Activated T-cell treated with anti-CD3 and anti-CD28 coated beads, Interleukin-2, amount 50 U/mL, for 48 hours (primary cell): ENCODE measurements at places on chromosomes 13 and 19.
A peak's percentile ranks its signal among the peaks of the same experiment; 100 is the strongest.

DNA sequence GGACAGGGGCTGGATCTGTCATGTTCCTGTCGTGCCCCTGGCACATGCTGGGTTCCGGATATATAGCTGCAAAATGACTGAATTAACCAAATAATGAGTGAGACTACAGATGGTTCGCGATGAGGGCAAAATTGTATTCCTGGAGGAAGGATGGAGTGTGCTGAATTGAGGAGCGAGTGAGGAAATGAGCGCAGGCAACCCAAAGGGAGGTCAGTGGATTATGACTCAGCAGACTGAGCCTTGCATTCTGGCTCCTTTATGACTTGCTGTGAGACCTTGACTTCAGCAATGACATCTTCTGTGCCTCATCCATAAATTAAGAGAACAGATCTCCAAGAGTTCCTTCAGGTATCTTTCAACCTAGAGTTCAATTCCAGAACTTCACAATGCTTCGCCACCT, 115.0 kb upstream of the CLDN10 start:
- no peak for DNase-seq

GRCh38 chr19:44725251-44725650, 23.3 kb upstream of the BCL3 start:
- DNase-seq: no peak

DNA sequence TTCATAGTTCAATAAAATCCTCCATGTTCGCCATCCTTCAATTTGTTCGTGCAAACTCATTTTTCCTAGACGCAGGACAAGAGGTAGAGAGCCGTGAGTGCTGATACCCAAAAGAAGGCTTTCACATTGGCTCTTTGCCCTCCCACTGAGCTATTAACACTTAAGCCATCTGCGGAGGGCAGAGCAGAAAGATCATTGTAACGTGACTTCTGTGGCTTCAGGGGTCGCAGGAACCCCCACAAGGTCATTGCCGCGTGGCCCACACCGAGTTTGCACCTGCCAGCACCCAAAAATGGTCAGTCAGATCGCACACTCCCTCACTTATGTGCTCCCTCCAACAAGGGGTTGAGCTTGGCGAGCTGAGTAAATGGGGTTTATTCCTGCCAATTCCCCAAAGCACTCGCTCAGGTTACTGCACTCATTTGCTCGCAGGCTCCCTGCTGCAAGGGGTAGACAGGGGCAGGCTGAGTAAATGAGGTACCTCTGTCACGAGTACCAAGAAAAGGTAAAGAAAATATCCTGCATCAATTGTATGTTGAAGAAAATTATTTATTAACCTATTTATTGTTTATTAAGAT, 144.1 kb downstream of the PRR20E start:
- DNase-seq: no peak

GRCh38 chr19:42926781-42927180, 9.1 kb upstream of the PSG6 start:
- DNase-seq: no peak

- no peak for DNase-seq
Observed at GRCh38 chr13:24223341-24224231, 63.1 kb downstream of the SPATA13 start.

DNA sequence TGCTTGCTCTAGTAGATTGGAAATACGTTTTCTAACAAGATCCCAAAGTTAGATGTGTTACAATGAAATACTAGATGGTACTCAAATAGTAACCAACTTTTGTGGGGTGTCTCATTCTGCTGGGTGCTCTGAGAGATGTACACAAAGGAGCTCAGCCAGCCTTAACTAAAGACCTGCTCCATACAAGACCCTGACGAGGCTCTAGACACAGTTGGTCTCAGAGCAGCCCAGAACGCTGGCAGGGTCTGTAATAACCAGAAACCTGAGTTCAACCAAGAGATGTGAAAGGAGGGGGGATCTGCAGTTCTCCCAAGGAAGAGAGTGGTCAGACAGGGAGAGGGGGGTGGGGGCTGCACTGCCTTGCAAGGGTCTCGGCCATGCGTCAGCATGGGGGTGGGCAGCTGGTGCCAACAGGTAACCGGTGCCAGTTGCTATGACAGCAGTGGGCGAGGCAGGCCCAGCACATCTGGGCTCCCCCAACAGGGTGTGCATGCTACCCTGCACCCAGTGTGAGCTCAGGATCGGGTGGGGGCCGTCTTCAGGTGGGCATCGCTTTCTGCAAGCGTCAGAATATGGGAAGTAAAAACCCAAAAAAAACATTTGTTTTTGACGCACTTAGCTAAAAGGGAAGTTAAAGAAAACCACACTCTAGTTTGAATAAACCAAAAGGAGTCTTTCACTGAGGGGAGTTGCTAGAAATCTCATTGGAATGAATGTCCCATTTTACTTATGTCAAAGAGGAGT, 68.0 kb upstream of the GPR183 start:
- DNase-seq: no peak

GRCh38 chr13:48066310-48066989, 28.5 kb downstream of the MED4 start:
- DNase-seq: no peak

DNA sequence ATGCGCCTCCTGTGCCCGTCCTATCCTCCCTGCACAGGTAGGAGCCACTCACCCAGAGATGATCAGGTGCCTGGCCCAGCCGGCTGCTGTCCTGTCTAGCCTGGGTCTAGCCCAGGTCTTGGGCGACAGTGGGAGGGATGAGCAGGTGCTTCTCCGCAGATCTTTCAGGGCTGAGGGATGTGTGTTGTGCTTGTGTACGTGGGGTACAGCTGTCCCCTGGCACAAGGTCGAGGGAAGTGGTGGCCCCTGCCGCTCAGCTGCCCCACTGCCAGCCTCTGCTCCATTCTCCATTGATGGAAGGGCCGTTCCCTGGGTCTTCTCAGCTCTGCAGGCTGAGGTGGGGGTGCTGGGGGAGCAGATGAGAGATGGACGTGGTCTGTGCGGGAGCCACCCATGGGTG, 13.0 kb downstream of the WTIP start:
- no peak for DNase-seq

DNA sequence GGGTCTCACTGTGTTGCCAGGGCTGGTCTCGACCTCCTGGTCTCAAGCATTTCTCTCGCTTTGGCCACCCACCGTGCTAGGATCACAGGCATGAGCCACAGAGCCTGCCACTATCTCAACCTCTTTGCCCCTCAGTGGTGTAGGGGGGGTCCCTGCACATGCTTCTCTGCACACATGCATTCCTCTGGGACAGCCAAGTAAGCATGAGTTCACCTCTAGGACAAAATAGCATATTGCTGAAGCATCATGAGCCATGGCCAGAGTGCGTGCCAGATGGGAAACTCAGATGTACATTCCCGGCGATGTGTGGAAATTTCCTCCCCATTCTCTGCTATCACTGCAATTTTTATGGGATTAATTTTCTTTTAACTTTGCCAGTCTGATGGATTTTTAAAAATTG, 23.1 kb downstream of the CHAF1A start:
- DNase-seq: no peak

GRCh38 chr19:53898636-53899341, 10.3 kb upstream of the CACNG7 start:
- DNase-seq: peak; percentile 27

DNA sequence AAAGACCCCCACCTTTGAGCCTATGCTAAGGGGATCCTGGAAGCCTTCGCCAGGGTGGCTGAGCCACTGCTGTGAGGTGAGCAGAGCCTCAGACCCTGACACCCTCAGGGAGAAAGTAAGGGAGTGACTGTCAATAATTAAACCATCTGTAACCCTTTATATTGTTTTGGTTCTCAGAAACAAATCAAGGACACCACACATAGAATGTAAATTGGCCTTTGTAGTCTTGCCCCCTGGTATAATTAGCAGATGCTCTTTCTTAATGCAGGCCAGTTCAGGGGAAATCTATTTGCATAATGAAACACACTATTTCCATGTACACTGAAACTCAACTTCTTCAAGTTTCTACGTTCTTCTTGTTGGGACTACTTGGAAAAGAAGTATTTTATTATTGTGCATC, 127.7 kb upstream of the EDNRB start:
- DNase-seq: no peak

DNA sequence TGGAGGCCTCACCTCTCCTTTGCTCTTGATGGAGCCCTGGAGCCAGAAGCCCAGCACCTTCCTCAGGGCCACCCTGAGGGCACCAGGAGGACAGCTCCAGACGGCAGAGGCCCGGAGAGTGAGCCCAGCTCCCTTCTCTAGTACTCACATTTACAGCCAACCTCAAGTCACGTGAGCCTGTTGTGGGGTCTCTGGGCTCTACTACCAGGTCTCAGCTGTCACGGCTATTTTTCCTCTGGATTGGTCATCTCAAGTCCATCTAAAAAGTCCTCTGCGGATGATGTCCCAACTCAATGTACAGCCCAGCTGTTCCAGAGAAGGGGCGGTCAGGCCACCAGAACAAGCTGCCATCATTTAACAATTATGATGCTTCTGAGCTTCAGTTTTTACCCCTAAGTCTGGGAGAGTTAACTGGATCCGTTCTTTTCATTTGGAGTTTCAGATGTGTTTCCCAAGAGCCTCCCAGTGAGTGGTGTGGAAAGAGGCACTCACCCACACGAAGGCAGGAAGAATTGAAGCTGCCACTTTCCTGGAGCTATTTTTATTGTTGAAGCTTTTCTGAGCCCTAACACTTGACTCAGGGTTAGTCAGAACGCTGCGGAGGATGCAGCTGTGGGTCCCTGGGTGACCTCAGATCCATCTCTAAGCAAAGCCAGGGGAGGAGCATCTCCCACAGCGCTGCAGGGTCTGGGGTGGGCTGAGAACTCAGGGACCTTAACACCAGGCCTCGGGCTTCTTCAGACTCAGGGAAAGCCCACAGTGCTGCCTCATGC, 143.5 kb upstream of the UBL3 start:
- no peak for DNase-seq

GRCh38 chr13:48579165-48579918, 46.5 kb upstream of the RCBTB2 start:
- no peak for DNase-seq

DNA sequence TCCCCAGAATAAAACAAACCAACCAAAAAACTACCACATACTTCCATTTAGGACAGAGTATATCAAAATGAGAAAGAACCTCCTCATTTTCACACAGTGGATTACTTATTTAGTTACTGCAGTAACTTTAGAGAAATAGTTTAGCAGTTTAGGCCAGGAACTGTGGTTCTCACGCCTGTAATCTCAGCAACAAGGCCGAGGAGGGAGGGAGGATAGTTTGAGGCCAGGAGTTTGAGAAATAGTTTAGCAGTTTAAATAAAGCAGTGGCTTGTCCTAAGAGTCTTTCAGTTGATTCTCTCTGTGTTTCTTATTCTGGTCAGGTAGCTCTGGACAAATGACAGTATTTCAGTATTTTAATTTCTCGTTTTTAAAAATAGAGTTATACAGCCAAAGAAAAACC, 9.4 kb downstream of the HMGB1 start:
- DNase-seq: no peak

GRCh38 chr13:82370316-82370715, 1512.0 kb downstream of the SLITRK1 start:
- DNase-seq: no peak

DNA sequence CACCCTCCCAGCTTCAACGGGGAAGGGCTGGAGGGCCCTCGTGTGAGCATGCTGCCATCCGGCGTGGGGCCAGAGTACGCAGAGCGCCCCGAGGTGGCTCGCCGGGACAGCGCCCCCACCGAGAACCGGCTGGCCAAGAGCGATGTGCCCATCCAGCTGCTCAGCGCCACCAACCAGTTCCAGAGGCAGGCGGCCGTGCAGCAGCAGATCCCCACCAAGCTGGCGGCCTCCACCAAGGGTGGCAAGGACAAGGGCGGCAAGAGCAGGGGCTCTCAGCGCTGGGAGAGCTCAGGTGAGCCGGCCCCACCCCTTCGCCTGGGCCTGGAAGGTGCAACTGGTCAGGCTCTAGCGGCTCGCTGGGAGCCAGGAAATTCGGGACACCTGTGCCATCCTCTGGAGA, 20.0 kb downstream of the PEX11G start:
- DNase-seq: no peak

DNA sequence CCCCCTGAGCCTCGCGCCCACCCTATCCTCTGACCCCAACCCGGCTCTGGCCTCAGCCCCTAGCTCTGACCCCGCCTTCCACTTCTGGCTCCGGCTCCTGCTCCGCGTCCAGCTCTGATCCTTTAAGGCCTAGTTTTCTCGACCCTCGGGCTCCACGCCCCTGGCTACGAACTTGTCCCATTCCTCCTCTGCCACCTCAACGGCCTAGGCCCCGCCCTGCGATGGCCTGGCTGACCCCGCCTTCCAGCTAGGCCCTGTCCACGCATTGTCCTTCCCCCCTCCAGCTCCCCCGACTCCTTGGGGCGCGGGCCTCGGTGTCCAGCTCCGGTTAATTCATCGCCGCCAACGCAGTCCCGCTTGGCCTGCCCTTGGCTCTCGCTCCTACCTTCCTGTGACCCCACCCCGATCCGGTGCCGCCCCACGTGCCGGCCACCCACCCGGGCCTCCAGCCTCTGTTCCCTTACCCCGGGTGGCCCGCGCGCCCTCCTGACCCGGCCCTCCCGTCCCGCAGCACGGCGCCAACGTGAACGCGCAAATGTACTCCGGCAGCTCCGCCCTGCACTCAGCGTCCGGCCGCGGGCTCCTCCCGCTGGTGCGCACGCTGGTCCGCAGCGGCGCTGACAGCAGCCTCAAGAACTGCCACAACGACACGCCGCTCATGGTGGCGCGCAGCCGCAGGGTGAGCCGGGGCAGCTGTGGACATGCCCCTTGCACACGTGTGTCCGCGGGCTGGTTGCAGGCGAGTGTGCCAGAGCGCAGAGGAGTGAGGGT, 9.4 kb downstream of the BCL3 start:
- DNase-seq: no peak

- no peak for DNase-seq
Observed at GRCh38 chr13:46143184-46143701, 38.4 kb upstream of the CPB2 start.

DNA sequence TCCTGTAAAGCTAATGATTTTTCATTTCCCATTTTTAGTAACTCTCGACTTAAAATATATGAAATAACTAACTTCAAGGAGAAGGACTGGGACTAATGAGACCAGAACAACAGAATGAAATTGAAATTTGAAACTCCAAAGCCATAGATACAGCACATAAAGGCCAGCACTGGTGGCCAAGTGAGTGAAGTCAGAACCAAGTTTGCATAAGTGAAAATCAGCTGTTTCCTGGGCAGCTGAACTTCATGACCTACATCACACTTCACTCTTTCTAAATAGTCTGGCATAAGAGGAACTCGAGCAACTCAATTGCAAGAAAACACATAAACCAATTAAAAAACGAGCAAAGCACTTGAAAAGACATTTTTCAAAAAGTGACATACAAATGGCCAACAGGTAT, 84.5 kb downstream of the DCLK1 start:
- DNase-seq: no peak
